Effector memory CD8-positive, alpha-beta T cell (primary cell): ENCODE measurements at places on chromosomes 6 and 20.

DNA sequence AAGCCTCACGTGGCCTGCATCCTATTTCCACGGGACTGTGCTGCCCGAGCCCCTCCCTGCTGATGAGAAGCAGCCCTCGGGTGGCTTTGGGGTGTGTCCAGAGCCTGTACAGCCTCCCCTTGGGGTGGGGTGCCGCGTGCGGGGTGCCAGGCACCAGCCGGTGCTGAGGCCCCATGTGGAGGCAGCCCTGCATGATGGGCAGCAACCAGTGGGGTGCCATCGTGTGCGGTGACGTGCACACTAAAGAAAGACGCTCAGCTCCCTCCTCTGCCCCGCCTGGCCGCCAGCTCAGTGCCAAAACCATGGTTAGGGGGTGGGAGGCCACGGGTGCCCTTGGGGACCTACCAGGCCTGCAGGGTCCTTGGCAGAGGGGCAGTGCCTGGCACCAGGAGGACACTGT lies 26.2 kb downstream of the NTSR1 start:
- no peak for DNase-seq

DNA sequence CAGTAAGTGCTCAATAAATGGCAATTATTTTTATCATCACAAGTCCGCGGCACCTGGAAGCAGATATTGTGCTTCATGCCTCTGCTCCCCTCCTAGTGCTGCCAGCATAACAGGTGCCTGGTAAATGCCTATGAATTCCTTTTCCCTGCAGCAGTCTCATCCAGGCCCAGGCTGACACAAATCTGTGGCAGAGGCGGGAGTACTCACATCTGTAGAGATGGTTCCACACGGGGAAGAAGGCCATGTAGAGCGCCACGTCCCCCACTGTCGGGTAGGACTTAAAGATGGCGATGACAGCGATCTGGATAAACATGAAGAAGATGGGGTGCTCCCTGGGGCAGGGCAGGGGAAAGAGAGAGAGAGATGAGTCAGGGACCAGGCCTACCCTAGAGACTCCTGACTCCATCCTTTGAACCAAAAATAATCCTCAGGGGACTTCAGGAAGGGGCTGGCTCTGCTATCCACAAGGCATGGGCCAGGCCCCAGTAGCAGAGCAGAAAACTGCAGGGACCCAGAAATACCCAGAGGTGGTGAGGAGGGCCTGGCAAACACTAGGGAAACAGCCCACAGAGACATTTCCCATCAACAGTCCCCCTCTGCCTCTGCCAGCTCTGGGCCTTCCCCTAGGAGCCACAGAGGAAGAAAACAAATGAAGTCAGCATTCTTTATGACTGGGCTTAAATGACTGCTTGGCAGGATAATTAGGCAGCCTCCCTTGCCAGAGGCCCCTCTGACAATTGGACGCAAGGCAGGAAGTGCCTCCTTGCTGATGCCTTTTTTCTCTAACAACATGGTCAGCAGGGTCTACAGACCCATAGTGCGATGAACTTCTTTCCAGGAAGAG lies 23.0 kb downstream of the MAP1LC3A start:
- DNase-seq: no peak

- no peak for DNase-seq
These were observed 4.0 kb downstream of the MAP3K5 start for GRCh38 chr6:136788069-136788902.

GRCh38 chr6:87848616-87849015 lies 146.6 kb upstream of the AKIRIN2 start:
- no peak for DNase-seq
